Vagina (tissue), 2 donors: ENCODE measurements at places on chromosomes 12 and 14.

GRCh38 chr12:80038062-80038560 lies 61.2 kb upstream of the OTOGL start:
- no peaks in the 10 kb centered on the region for H3K4me1 ChIP-seq
- no peak for DNase-seq
- H3K27me3 ChIP-seq = no peaks in the 10 kb centered on the region

GRCh38 chr12:122437656-122438121 lies 15.2 kb upstream of the CLIP1 start:
- no peak overlapping the region for H3K4me3 ChIP-seq
- no peaks in the 10 kb centered on the region for H3K27me3 ChIP-seq
- DNase-seq = no peak
- H3K4me1 ChIP-seq = peaks cover 13% of the 10 kb centered on the region
- H3K36me3 ChIP-seq = no peaks in the 10 kb centered on the region

GRCh38 chr12:132551641-132552031 lies 58.7 kb downstream of the LRCOL1 start:
- H3K27ac ChIP-seq = no peak overlapping the region
- H3K27me3 ChIP-seq = no peaks in the 10 kb centered on the region
- H3K36me3 ChIP-seq = peaks cover 9% of the 10 kb centered on the region
- DNase-seq = no peak
- H3K4me1 ChIP-seq = no peaks in the 10 kb centered on the region

GRCh38 chr14:96442355-96442754 lies 50.4 kb downstream of the AK7 start:
- H3K27me3 ChIP-seq = no peaks in the 10 kb centered on the region
- no peak for DNase-seq
- H3K4me1 ChIP-seq = no peaks in the 10 kb centered on the region
- H3K27ac ChIP-seq = no peak overlapping the region
- no peak overlapping the region for H3K4me3 ChIP-seq

DNA sequence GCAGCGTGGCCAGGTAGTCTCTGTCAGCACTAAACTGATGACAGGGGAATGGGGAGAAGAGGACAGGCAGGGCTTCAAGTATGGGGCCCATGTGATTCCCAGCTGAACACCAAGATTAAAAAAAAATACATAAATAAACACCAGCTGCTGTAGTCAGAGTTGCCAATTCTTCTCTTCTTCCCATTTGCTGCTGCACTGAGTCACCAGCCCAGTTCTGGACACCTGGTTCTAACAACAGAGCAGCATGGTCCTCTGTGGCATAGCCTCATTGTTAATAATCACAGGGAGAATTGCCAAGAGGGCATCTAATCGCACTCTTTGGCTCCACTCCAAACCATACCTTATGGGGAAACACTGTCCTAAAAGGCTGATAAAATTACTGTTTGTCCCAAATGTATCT lies 15.1 kb downstream of the PPM1H start:
- H3K27ac ChIP-seq = no peak overlapping the region
- no peak for DNase-seq
- H3K4me1 ChIP-seq = no peaks in the 10 kb centered on the region
- H3K27me3 ChIP-seq = no peaks in the 10 kb centered on the region

- no peaks in the 10 kb centered on the region for H3K36me3 ChIP-seq
- no peak overlapping the region for H3K4me3 ChIP-seq
- no peak overlapping the region for H3K27ac ChIP-seq
- H3K4me1 ChIP-seq = no peaks in the 10 kb centered on the region
These were observed 261.8 kb downstream of the ATP23 start for GRCh38 chr12:58202933-58203718.

GRCh38 chr14:59576332-59577294 lies at the start of gene CCDC175:
CCDC175 (minus strand) TSS chr14:59576812; CDS start chr14:59576775, 37 bp downstream.
- peak within 1 kb of the TSS; percentile 37 for H3K4me3 ChIP-seq
- no peaks in the 10 kb centered on the region for H3K27me3 ChIP-seq
- DNase-seq = no peak
- H3K36me3 ChIP-seq = no peaks in the 10 kb centered on the region
- H3K4me1 ChIP-seq = peaks cover 10% of the 10 kb centered on the region
- no peak within 1 kb of the TSS for H3K27ac ChIP-seq

GRCh38 chr12:131021154-131021541 lies 67.4 kb downstream of the ADGRD1 start:
- no peaks in the 10 kb centered on the region for H3K36me3 ChIP-seq
- H3K4me1 ChIP-seq = peaks cover 8% of the 10 kb centered on the region
- H3K27me3 ChIP-seq = no peaks in the 10 kb centered on the region
- no peak overlapping the region for H3K27ac ChIP-seq
- no peak for DNase-seq

DNA sequence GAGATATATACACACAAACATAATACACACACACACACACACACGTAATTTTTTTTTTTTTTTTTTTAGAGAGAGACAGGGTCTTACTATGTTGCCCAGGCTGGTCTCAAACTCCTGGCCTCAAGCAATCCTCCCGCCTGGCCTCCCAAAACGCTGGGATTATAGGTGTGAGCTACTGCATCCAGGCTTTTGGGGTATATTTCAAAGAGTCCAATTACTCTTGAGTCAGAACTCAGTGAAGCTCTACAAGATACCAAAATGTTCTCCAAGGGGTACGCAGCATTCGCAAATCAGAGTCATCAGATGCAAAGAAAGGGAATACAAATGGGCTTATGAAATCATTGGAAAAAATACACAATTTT lies 54.0 kb downstream of the PHLDA1 start:
- H3K27ac ChIP-seq = peak overlapping the region; percentile 49
- no peak overlapping the region for H3K4me3 ChIP-seq
- no peaks in the 10 kb centered on the region for H3K36me3 ChIP-seq
- peaks cover 40% of the 10 kb centered on the region for H3K4me1 ChIP-seq
- DNase-seq = no peak

DNA sequence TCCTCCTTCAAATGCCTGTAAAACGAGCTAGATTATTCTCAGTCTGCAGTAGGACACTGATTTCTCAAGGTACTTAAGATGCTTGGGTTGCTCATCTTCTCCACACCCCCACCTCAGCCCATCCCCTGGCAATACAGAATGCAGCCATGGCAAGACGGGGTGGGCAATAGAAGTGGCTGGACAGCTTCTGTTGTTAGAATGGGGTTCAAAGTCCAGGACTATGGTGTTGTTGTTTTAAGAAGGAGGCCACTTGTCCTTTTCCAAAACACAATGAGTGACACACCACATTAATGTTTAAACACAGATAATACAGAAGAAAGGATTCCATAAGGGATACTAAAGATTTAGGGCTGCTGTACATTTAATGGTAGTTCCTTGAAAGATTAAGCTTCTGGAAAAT lies 188.9 kb upstream of the BCL2L14 start:
- peaks cover 33% of the 10 kb centered on the region for H3K4me1 ChIP-seq
- H3K36me3 ChIP-seq = peaks cover 6% of the 10 kb centered on the region
- H3K27ac ChIP-seq = no peak overlapping the region
- DNase-seq = no peak

DNA sequence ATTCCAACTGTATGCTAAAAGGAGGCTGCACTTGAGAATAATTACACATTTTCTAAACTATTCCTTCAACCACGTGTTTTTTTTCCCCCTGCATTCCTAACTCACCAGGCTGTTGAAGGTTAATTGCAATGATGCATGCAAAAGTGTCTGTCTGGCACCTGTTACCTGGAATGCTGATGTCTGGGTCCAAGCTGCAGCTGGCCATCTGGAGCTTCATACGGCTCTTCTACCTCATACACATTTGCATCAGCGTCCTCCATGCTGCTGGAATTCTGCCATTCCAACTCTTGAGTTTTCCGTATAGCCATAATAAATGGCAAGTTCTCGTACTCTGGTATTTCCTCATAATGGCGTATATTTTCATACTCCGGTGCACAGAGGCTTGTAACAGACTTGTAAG lies 8.6 kb downstream of the FGD6 start:
- H3K4me1 ChIP-seq = peaks cover 29% of the 10 kb centered on the region
- no peaks in the 10 kb centered on the region for H3K36me3 ChIP-seq
- no peaks in the 10 kb centered on the region for H3K27me3 ChIP-seq
- H3K27ac ChIP-seq = no peak overlapping the region
- no peak overlapping the region for H3K4me3 ChIP-seq

DNA sequence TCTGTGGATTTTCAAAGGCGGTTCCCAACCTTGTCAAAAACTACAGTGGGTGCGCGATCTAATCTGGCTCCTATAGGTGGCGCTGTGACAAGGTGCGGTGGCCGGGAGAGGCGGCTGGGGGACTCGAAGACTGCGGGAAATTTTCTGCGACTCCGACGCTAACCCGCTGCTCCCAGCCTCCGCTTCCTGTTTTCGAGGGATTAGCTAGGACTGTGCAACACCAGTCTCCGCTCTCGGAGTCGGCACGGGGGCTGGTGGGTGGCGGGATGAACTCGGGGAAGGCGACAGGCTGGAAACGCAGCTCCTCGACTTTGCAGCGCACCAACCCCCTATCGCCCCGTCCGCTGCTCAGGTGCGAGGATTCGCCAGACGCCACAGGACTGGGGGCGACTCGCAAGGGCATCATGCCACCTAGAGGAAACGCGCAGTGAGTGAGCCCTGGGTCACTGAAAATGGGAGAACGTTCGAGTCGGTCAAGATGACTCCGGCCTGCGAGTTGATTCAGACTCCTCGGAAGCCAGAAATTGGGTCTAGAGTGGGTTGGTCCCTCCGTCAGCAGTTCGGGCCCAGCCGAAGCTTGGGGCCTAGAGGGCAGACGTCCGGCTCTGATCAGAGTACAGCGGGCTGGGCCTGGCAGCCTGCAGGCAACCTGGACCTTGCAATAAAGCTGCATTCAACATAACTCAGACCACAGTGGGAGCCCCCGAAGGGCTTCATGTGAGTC lies 5.5 kb upstream of the PAX9 start:
- no peaks in the 10 kb centered on the region for H3K36me3 ChIP-seq
- no peak overlapping the region for H3K4me3 ChIP-seq
- H3K27ac ChIP-seq = no peak overlapping the region
- DNase-seq = no peak

- peaks cover 23% of the 10 kb centered on the region for H3K4me1 ChIP-seq
- no peaks in the 10 kb centered on the region for H3K36me3 ChIP-seq
- H3K27ac ChIP-seq = no peak overlapping the region
- H3K27me3 ChIP-seq = no peaks in the 10 kb centered on the region
These were observed 234.2 kb upstream of the RGS6 start for GRCh38 chr14:71698027-71698426.

- no peaks in the 10 kb centered on the region for H3K36me3 ChIP-seq
- no peak overlapping the region for H3K27ac ChIP-seq
- no peak for DNase-seq
- H3K4me1 ChIP-seq = no peaks in the 10 kb centered on the region
- no peak overlapping the region for H3K4me3 ChIP-seq
These were observed 785.8 kb downstream of the MED13L start for GRCh38 chr12:115491511-115492250.
